ENCODE measurements at places on chromosomes 13 and 19. TPM values are rescaled to one million over a fixed set of nuclear protein-coding genes. Genes with fewer than 3 reads are reported as not detected.

DNA sequence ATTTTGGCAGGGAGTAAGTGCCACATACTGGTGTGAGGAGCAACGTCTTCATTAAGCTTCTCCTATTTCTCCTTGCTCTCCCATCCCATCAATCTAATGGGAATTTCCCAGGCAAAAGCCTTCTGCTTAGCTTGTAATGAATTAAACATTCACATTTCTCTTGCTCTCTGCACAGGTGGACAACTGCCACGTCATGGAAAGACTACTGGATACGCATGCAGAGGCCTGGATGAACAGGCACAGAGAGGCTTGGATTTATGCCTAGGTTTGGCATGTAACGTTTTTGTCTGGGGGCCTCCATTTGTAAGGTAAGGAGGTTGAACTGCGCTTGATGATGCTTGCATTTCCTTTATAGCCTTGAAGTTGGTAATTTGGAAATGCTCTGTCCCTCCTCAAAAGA is 374.8 kb downstream of the KLF12 start:
- no peak for DNase-seq

DNA sequence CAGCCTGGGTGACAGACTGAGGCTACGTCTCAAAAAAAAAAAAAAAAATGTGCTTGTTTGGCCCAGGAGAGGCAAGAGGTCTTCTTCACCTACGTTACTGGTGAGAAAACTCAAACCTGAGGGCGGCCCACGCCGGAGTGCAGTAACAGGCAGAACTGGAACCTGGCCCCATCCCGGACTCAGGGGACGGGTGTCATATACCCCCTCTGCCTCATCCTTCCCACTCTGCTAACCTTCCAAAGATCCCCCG is 414 bp upstream of the ADAT3 start:
- DNase-seq = no peak

GRCh38 chr13:27055526-27055925 is 116.1 kb downstream of the USP12 start:
- no peak for DNase-seq

GRCh38 chr19:40464059-40465024 is 1.2 kb downstream of the BLVRB start:
- peak; percentile 86 for DNase-seq

- DNase-seq = no peak
Measured at GRCh38 chr19:10911579-10912363, 16.7 kb downstream of the YIPF2 start.

DNA sequence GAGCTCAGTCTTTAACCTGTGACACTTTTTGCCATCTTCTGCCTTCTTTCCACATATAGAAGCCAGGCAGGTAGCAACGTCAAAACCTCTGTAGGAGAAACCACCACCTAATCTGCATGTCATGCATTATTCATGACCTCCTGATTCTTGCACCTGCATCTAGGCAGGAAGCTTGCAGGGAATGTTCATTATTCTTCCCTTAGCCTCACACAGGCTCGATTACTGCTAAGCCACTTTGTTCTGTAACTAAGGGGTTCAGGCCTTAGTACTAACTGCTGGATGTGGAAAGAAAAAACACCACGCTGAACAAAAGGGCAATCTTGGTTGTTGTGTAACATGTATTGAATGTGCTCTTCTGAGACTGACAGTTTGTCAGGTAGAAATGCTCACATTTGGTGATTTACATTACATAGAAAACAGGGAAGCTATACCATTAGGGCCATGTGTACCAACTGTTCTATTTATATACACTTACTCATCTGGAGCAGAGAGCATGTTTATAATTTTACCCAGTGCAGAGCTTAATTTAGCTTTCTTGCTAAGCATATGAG is 366.9 kb downstream of the KLF12 start:
- DNase-seq = no peak

Gene SHC2
- 16.8 TPM for total RNA-seq

DNA sequence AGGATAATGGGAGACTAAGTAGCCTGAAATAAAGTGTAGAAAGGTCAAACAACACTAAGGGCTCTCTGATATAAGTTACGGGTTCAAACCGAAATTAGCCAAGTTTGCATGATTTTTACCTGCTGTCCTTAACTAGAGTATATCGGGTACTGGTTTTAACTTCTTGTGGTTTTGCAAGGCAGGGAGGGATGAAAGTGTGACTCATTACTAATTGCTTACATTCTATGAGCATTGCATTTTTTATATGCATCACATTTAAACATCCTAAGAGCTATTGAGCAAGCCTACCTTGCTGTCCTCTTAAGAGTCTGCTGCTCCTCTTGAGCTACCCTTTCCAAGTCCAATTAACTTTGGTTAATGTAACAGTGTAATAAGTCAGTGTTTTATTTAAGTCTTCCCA is 415.4 kb downstream of the SLITRK5 start:
- DNase-seq = no peak

Gene PTGIR
- total RNA-seq = 8.6 TPM

- DNase-seq = no peak
Measured at GRCh38 chr19:7830272-7830771, 304 bp downstream of the EVI5L start.

DNA sequence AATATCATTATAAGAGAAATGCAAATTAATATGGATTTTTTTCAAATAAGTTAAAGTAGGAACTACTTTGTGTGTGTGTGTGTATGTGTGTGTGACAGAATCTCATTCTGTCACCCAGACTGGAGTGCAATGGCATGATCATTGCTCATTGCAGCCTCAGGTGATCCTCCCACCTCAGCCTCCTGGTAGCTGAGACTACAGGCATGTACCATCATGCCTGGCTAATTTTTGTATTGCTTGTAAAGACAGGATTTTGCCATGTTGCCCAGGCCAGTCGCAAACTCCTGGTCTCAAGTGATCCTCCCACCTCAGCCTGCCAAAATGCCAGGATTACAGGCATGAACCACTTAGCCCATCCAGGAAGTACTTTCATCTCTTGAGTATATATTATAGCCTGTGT is 3.2 kb upstream of the ERVV-2 start:
- no peak for DNase-seq

Gene FFAR3
- not detected for total RNA-seq

GRCh38 chr19:38022791-38023670 is 116.0 kb downstream of the SIPA1L3 start:
- DNase-seq = no peak

DNA sequence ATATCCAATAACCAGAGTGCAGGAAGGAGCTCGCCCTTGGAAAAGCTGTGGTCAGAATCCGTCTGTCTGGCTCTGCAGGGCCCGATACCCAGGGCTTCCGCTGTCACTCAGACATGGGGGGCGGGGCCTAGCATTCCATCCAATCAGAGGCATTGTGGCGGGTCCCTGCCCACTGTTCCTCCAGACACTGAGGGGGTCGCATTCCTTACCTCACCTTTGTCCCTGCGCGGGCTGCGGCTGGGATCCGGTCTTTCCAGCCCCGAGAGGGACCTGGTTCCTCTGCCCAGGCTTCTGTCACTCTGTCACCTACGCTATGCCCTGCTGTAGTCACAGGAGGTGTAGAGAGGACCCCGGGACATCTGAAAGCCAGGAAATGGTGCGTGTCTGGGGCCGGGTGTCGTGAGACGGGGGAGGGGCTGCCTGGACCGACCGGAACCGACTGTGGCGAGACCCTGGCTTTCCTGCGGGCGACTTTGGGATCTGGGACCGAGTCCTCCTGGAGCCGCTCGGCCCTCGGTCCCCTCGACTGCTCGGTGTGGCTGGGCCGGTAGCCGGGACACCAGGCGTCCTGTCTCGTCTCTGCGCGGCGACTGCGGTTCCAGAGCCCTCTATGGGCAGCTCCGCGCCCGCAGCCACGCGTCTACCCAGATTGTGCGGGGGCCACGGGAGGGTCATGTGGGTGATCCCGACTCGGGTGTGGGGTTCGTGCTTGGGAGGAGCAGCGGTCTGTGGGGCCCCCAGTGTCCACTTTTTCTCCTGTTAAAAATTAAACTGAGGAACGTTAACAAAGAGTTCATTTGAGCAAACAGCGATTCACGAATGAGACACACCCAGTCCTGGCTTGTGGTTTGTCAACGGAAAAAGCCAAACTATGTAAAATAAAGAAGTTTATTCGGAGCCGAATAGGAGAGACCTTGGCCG is at the start of gene ZNF69:
TSS of gene ZNF69 (plus strand) at position 172 of the 921 bp plus-strand sequence. CDS start at position 314, 142 bp downstream.
- DNase-seq = peak; percentile 92

Gene C19orf67
- not detected for total RNA-seq

- no peak for DNase-seq
Measured at GRCh38 chr13:48066310-48066989, 28.5 kb downstream of the MED4 start.

DNA sequence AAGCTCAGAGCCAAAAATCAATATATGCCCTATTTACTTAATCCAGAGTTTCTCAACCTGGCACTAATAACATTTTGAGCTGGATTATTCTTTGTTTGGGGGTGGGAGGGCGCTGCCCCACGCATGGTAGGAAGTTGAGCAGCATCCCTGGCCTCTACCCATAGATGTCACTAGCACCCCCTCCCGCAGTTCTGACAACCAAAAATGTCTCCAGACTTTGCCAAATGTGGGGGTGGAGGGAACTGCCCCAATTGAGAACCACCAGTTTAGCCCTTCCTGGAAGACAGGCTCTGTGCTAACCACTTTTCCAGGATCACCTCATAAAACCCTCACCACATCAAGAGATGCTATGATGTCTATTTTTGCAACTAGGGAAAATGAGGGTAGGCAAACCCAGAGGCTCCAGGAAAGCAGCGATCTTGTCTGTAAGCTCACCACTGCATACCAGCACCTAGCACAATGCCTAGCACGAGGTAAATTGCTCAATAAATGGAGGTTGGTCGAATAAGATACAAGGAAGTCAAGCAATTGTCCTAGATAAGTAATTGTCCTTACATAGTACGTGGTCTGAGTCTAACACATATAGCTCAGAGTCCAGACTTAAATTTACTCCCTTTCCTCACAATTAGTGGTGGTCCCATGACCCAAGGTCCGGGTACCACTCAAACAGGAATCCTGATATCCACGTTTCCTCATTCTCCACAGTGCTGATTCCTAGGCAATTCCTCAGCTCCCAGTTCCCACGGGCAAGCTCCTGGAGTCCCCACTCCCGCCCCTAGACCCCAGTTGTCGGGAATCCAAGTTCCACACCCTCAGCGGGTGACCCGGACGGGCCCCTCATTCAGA is 892 bp downstream of the TRIR start:
- no peak for DNase-seq

Gene SHISA7
- total RNA-seq = not detected

DNA sequence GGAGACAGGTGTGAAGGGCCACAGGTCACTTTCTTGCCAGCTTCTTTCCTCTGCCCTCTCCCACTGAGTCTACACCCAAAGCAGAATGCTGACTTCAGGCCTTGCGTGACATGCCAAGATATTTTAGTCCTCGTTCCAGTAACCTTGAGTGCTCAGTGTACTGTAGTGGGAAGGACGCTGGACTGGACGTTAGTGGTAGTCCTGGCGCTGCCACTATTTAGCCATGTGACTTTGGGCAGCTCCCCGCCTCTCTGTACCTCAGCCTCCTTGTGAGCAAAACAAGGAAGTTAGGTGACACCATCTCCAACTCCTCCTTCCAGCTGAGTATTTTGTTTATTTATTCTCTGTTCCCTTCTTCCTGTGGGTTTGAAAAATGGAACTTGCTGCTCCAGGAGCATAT is 86.1 kb downstream of the FRY start:
- DNase-seq = peak; percentile 83

DNA sequence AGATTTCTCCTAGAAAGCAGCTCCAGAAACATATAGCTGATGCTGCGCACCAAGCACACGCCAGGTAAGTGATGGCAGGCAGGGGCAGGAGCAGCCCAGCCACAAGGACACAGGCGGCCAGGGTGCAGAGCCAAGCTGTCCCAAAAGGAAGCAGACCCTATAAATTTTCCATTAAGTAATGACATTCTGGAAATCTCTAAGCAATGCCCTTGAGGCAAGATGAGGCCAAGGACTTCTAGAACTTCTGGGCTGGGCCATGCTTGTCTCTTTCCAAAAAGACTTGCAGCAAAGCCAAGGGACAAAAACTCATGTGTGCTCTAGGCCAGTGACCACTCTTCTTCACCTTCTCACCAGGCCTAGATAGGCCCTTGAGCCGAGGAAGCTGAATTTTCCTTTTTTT is 42.2 kb upstream of the EPHX3 start:
- no peak for DNase-seq

GRCh38 chr19:44620667-44621066 is 7.3 kb downstream of the IGSF23 start:
- DNase-seq = no peak

DNA sequence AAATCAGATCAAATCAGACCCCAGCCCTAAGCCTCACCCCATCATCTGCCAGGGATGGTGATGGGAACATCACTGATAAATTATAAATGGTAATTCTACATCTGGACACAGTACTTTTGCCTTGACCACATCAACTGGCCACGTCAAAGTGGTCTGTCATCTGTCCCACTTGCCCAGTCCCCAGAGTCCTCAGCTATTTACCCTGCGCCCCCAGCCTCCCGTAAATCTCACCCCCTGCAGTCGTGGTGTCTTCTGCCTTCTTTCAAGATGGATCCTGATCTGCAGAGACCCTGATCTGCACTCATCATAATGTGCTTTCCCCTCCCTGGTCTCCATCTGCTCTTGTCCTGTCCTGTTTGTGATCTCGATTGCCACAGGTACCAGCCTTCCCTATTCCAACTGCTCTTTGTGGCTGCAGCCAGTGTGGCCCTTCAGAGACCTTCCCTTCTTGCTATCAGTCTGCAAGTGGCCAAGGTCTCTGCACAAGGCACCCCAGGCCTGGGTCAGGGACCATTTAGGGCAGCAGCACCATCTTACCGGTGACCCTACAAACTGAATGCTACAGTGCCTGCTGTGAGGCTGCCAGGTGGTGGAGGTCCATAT is 26.7 kb upstream of the POP4 start:
- DNase-seq = peak; percentile 46

DNA sequence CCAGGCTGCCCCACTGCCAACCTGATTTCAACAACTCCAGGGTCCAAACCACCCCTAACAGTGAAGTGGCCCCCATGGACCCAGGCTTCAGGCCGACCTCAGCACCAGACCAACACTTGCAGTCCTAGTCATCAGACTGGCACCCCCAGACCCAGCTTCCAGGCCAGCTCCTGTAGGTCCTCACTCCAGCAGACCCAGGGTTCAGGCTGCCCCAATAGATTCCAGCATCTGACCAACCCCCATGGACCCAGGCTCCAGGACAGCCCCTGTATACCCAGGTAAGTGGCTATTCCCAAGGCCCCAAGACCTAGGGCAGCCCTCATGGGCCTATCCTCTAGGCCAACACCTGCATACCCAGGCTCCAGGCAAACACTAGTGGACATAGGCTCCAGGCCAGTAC is 193.8 kb upstream of the OBI1 start:
- no peak for DNase-seq

DNA sequence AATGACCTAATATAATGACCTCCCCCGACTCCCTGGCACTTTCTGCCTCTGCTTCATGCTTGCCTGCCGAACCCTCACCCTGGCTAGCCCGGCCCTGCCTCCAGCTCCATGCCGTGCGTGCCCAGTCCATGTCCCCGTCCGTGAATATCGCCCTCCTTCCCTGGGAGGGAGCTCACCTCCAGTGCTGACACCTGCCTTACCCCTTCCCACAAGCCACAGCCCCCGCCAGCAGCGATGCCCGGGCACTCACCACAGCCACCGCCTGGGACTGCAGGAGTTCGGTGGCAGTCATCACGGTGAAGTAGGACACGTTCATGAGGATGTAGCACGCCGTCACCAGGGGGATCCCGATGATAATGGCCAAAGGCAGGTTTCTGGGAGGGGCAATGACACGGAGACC is 10.0 kb downstream of the SLC7A9 start:
- DNase-seq = no peak

Gene ZNF729
- total RNA-seq = not detected

Gene SCN1B
- 58.7 TPM for total RNA-seq

Gene CRB3
- not detected for total RNA-seq

GRCh38 chr13:42384265-42384664 is 112.3 kb downstream of the AKAP11 start:
- DNase-seq = no peak

Gene MATK
- 0.38 TPM for total RNA-seq
